HCT116 (cell line): ENCODE measurements at places on chromosomes 7 and 10. TPM values are rescaled to one million over a fixed set of nuclear protein-coding genes. Genes with fewer than 3 reads are reported as not detected.

DNA sequence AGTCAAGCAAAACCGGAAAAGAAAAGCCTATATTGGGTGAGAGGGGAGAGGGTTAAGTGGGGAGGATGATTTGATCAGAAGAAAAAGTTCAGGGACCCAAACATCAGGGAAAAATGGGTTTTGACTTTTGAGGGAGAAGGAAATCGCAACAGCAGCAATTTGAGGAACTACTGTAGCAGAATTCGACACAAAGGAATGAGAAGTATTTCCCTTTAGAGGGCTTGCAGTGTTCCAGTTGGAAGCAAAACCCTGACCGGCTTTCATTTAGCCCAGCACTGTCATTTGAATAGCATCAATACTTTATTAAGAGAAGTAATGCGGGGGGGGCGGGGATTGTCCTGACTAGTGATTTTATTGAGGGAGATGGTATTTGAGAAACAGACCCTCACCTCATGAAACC, 37.2 kb upstream of the GATA3 start:
- DNase-seq, result no peak

GRCh38 chr10:22314852-22315251, 1.3 kb upstream of the COMMD3 start:
- no peak for DNase-seq

DNA sequence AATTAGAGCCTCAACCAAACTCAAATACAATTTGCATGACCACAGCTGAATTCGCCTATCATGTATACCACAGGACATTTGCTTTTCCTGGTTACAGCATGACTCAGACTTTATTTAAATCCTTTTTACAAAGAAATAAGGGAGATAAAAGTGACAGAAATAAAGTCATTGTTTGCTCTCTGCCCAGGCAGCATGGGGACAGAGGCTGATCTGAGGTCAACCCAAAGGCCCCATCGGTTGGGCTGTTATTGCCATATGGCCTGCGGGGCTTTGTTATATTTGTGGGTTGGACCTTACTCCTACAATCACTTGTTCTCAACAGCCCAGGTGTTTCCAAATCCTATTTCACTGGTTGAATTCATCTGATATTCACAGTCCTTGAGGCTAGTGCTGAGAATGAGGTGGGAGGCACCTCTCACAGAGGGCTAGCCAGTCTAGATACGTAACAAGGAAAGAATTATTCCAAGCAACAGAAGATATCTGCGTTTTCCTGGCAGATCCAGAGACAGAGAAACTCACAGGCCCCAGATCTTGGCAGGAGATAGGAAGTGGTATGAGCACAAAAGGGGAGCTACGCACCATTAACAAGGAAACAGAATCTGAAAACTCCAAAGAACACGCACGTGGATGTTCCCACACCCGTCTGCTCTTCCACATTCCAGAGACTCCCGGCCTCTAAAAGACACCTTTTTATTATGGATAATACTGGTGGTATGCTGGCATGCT, 117.3 kb downstream of the HIPK2 start:
- no peak for DNase-seq

The PDLIM1 gene
- total RNA-seq, result 67.4 TPM

DNA sequence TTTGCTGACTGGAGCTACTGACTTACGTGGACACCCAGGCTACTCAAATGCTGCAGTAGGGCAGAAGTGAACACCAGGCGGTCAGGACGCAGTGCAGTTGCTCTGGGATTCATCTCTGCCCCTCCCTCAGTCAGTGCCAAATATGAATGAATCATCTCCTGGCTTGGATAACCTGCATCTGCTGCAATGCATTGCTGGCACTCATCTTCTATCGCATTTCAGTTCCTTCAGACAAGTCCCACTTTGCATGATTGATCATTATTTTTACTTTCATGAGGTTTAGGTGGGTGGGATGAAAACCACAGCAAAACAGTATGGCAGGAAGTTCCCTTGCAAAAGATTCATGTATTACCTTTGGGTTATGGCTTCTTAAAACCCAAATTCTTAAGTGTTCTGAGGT, 224.6 kb upstream of the NRP1 start:
- no peak for DNase-seq

GRCh38 chr7:30142710-30143109, 7.9 kb downstream of the MTURN start:
- peak; percentile 39 for DNase-seq

The HKDC1 gene
- 1.7 TPM for total RNA-seq

The METTL27 gene
- total RNA-seq, result 30.4 TPM

GRCh38 chr7:137935884-137936508, 65.9 kb downstream of the CREB3L2 start:
- no peak for DNase-seq

DNA sequence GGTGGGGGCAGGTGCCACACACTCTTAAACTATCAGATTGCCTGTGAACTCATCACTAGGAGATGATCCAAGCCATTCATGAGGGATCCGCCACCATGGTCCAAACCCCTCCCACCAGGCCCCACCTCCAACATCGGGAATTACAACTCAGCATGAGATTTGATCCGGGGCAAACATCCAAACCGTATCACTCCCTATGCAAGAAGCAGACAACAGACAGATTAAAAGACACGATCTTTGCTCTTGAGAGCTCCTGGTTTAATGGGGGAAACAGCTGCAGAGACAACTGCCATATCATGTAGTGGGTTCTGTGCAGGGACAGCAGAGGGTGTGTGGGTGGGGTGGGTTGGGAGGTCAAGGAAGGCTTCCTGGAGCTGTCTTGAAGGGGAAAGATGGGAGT, 123.6 kb downstream of the EMX2 start:
- DNase-seq, result no peak

GRCh38 chr7:30347226-30348082, 63.1 kb downstream of the ZNRF2 start:
- DNase-seq, result no peak

The TNS3 gene
- total RNA-seq, result 9.1 TPM

The CCDC6 gene
- 54.9 TPM for total RNA-seq

The MKRN1 gene
- total RNA-seq, result 95.0 TPM

GRCh38 chr10:89535171-89536012, at the start of gene SLC16A12:
Gene SLC16A12 (minus strand): TSS chr10:89535594. CDS start chr10:89462578, 73,016 bp downstream.
- DNase-seq, result no peak

DNA sequence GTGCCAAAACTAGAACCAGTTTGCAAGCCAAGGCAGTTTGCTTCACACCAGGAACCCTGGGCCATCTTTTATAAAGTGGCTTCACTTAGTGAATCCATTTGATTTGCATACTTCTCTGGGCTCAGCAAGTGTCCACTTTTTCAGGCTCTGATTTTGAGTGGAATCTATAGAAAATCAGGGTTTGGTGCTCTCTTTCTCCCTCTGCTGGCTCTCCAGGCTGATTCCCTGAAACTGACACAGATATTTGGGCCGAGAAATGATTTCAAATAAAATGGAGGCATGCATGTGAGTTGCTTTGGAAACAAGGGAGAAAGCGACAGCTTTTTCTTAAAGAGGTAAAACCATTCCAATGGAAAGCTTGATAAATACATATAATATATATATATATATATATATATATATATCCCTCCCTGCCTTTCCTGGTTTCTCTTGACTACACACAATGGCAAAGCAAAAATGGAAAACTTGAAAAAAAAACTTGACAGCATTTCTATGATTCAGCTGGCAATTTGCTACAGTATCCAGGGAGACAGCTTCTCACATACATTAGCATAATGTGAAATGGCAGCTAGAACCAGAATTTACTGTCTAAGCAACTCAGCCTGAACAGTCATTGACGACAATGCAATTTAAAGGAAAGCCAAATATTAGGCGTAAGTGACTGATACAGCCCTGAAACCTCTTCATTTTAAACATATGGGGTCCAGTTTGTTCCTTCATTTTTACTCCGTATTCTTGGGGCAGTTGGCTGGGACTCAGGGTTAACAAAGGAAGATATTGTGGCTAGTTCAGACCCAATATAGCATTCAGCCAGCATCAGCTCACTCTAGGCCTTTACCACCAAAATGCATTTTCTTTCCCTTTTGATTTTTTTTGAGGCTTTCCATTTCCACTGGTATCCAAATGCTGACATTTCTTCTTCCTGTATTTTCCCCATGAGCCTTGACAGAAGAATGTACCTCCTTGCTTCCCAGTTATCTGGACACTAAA, 188.5 kb downstream of the TMEM178B start:
- no peak for DNase-seq

The CABCOCO1 gene
- not detected for total RNA-seq

The PRF1 gene
- 6.4 TPM for total RNA-seq

- no peak for DNase-seq
These were observed 707.2 kb downstream of the PARD3 start for GRCh38 chr10:34107626-34108516.

- DNase-seq, result no peak
These were observed 39.0 kb upstream of the SLC16A12 start for GRCh38 chr10:89574368-89574767.

DNA sequence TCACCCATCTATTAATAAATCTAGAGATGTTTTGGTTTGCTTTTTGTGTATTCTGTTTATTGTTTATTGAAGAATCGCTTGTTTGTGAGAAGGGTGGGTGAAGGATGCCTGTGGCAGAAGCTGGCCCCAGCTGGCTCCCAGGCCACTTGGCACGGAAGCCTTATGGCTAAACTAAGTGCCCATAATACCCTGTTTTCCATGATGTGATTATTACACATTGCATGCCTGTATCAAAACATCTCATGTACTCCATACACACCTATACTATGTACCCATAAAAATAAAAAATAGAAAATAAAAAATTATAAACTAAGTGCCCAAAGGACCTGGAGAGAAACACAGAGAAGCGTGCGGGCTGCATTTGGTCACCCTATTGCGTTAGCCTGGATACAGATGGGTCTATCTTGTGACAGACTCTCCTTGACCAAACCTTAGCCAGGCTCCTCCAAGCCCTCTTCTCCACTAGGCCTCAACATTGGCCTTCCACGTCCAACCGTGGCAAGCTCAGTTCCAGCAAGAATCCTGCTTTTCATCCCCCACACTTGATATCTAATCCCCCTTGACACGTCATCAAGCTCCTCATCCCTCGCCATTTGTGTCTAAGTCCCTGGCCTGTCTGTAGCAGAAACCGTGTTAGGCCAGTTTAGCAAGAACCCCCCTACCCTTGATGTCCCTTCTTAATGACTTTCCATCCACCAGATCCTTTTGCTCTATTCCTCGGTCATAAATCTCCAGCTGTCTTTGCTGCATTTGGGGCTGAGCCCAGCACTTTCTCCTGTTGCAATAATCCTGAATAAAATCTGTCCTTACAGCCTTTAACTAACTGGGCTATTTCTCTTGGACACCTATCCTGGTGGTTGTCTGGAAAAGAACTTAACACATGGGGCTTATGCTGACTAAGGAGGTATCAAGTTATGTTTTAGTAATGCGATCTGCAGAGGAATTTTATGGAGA, 245.2 kb downstream of the TNS3 start:
- DNase-seq, result no peak

DNA sequence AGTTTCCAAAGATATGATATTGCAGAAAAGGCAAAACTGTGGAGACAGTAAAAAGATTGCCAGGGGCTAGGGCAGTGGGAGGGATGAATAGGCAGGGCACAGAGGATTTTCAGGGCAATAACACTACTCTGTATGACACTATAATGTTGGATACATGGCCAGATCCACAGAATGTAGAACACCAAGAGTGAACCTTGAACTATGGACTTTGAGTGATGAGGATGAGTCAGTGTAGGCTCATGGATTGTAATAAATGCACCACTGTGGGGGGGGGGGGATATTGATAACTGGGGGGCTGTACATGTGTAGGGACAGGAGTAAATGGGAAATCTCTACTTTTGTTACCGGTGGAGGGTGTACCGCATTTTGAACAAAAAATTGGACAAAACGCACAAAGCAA, 77.4 kb downstream of the ALOX5 start:
- DNase-seq, result no peak

GRCh38 chr7:69878015-69878414, 279.7 kb downstream of the AUTS2 start:
- DNase-seq, result no peak

DNA sequence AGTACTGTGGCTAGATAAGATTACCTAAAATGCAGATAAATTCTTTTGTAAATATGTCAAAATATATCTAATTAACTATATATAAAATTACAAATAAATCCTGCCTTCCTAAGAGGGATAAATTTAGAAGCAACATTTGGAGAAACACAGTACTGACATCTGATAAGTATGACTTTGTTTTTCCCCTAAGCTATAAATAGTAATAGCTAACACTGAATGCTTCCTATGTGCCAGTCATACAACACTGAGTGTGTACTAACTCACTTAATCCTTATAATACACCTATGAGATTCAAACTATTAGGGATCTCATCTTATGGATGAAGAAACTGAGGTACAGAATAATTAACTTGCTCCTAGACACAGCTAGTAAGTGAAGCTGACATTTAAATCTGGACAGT, 733.4 kb downstream of the MAGI2 start:
- no peak for DNase-seq

The ENTPD1 gene
- total RNA-seq, result 0.37 TPM

DNA sequence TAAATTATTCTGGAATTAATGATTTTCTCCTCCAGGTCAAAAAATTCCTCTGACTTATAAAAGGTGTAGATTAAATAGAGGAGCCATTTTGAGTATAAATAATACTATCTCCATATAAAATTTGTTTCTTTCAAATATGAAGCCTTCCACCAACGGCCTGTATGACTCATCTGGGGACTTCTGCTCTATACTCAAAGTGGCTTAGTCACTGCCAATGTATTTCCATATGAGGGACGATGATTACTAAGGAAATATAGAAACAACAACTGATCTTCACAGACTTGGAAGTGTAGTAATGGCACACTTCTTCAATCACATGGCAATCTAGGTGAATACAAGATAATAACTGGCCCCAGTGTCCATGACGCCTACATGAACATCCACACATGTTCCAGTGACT, 335.6 kb upstream of the HGF start:
- peak; percentile 41 for DNase-seq

- no peak for DNase-seq
These were observed 1.7 kb downstream of the AKR1C4 start for GRCh38 chr10:5198386-5198785.

DNA sequence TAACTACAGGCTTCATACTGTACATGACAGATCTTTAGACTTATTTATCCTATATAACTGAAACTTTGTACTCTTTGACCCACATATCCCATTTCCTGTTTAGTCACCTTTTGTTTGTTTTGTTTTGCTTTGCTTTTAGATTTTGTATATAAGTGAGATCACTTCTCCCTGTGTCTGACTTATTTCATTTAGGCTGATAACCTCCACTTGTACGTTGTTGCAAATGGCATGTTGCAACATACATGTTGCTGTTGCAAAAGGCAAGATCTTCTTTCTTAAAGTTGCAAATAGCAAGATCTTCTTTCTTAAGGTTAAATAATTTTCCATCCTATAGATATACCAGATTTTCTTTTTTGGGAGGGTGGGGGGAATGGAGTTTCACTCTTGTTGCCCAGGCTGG, 341.5 kb downstream of the OTUD1 start:
- DNase-seq, result no peak
